ENCODE measurements at places on chromosomes 6 and 20.

- no peak for DNase-seq
Measured at GRCh38 chr6:10268611-10269310, 146.1 kb downstream of the TFAP2A start.

DNA sequence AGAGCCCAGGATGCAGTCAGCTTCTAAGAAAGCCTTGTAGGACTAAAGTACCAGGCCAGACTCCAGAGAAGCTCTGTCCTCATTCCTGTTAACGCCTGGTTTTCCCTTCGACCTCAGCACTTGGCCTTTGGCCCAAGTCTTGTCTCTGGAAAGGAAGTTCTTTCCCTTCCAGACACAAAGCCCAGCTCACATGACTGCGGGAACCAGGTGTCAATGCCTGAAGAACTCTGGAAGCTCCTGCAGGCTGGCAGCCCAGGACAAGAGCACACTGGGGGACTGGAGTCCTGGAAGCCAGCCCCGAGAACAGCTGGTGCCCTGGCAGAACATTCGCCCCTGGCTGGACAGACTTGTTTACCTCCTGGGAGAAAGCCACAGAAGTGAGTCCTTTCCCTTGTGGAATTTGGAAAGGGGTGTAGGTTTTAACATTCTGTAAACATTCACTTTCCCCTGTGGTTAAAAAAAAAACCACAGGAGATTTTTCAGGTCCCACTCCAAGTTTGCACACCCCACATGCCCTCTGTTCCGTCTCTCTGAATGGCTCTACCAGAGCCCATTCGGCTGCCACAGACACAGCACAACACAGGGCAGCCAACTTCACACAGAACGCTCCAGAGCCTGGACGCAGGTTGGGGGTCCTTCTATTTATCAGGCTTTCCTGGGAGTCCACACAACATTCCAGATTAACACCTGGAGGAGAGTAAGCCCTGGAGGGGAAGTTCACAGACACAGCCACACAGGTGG lies 18.1 kb downstream of the ACSS1 start:
- no peak for DNase-seq

GRCh38 chr6:151269321-151269995 lies 29.7 kb downstream of the AKAP12 start:
- no peak for DNase-seq

DNA sequence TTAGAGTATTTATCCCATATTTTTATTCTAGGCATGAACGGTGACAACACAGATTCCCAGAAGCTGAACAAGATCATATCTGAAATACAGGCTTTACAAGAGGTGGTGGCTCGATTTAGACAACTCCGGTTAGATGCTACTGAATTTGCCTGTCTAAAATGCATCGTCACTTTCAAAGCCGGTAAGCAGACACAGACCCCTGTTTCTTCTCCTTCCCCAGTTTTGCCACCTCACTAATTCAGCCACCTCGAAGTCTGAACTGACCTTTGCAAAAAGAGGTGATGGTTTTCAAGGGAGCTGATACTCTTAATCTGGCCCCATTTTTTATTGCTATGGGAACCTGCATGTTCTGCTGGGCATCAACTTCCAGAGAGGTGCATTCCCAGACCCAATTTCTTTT lies 15.0 kb downstream of the NR2E1 start:
- no peak for DNase-seq

DNA sequence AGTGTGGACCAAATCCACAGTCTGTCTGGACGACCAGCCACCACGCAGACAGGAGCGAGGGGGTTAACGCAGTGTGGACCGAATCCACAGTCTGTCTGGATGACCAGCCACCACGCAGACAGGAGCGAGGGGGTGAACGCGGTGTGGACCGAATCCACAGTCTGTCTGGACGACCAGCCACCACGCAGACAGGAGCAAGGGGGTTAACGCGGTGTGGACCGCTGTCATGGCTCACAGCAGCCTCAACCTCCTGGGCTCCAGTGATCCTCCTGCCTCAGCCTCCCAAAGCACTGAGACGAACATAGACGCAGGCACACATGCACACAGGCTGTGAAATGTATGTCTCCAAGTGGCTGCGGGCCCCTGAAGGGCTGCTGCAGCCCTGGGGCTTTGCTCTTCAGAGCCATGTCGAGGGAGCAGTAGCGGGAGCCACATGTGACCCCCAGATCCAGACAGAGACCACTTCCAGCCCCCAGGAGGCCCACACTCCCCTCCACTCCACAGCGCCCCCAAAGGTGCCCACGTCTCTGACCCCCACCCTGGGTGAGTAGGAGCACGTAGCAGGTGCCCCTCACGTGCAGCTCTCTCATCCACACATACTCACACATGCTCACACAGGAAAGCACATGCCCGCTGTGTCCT lies 98.1 kb downstream of the YTHDF1 start:
- no peak for DNase-seq

DNA sequence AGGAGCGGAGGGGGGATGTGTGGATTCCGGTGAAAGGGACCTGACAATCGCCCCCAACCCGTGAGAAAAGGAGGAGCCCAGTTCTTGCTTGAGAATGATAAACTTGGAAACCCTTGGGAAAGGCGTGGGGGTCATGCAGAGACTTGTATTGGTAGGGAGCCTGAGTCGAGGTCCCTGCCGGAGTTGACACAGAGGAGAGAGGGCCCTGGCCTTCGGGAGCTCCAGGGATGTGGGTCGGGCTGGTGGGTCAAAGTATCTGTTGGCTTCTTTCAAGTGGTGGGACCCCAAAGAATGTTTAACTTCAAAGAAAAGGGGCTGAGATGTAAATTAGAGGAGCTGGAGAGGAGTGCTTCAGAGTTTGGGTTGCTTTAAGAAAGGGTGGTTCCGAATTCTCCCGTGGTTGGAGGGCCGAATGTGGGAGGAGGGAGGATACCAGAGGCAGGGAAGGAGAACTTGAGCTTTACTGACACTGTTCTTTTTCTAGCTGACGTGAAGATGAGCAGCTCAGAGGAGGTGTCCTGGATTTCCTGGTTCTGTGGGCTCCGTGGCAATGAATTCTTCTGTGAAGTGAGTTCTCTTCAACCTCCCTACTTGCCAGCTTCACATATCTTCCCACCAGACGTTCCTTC lies 571 bp downstream of the CSNK2B start:
- no peak for DNase-seq

GRCh38 chr6:24415753-24416152 lies 13.0 kb downstream of the MRS2 start:
- DNase-seq = no peak

DNA sequence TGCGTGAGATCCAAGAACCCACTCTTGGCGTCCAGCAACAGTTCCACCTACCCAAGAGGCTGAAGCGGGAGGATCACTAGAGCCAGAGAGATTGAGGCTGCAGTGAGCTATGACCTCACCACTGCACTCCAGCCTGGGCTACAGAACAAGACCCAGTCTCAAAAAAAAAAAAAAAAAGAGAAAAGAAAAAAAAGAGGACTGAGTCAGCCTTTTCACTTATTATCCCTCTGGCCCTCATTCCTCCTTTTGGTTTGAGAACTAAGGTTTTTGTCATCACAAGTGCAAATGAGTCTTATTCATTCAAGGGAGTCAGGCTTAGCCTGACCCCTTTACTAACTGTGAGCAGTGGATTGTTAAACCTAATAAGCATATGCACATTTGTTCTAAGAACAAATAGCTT lies 37.9 kb upstream of the JARID2 start:
- no peak for DNase-seq

DNA sequence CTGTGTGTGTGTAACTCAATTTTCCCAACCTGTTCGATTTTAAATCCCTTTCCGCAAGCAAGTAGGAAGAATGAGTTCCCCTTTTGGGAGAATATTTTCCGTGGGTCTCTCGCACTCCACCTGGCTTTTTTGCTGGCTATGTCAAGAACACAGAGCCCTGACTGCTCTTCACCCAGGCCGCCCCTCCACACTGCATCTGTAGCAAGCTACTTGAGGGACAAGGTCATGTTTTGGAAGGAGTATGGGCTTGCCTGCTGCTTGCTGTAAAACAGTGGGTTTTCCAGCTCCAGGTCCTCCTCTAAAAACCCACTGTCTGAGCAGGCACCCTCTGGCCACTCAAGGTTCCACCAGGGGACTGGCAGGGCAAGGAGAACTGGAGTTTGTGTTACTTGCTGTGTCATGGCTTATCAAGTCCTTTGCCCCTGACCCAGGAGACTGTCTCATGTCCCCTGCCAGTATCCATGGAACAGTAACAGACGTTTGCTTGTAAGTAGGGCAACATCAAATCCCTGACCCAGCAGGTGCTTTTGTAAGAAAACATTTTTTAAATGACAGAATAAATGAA lies 35.5 kb upstream of the SYNJ2 start:
- DNase-seq = no peak

DNA sequence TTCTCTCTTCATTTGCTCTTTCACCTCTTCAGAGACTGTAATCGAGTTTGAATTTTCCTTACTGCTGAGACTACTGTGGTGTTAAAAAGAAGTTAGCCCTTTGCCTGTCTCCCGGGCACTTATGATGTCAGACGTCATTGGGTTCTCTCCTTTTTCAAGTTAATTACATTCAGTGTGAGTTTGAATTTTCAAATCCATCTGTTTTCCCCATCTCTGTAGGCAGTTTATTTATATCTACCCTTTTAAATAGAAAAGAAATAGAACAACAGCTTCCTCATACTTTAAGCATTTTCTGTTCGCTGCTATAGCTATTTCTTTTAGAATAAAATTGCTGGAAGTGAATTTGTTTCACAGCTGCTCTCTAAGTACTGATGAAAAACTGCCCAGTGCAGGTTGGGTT lies 81.4 kb downstream of the MCHR2 start:
- DNase-seq = no peak

GRCh38 chr6:16306334-16306733 lies 67.9 kb downstream of the GMPR start:
- DNase-seq = no peak

DNA sequence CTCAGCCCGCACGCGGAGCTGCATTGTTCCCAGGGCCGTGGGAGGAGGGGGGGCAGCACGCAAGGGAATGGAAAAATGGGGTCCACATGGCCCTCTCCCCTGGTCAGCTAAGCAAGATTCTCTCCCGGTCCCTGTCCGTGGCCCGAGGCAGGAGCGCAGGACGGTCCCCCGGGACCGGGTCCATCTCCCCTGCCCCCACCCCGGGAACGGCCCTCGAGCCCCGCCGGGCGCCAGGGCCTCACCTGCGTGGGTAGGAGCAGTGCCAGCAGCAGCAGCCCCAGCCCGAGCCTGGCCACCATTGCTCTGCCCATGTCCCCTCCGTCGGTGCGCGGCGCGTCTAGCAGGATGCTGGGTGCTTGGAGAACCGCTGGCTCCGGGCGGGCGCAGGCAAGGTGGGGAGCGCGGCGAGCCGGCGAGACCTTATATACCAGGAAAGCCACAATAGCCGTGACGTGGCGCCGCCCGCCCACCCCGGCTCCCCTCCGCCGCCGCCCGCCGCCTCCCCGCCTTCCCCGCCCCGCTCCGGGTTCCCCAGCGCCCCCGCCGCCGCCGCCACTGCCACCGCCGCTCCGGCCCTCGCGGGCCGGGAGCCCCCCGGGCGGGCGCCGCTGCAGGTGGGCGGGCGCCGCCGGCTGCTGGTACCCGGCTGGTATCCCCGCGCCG lies at the start of gene CD24:
CD24 (minus strand) TSS at position 394 of the 663 bp plus-strand sequence; CDS start at position 311, 83 bp downstream.
- no peak for DNase-seq

- peak; percentile 24 for DNase-seq
Measured at GRCh38 chr6:105402090-105402938, 568 bp downstream of the PREP start.

DNA sequence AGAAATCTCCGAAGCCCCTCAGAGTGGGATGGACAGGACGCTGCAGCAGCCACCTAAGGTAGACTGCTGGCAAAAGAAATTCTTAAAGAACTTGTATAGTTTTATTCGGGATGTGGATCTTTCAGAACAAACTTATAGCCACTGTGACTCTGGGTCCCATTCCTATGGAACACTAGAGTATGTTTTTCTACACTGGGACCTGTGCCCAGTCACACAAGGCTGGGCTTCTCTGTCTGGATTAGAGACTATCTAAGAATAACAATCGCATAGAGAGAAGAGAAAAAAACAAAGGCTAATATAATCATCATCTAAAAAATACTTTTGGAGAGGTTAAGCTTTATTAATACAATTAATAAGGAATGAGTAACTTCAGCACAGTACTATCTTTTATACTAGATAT lies 28.9 kb downstream of the RMND1 start:
- no peak for DNase-seq

DNA sequence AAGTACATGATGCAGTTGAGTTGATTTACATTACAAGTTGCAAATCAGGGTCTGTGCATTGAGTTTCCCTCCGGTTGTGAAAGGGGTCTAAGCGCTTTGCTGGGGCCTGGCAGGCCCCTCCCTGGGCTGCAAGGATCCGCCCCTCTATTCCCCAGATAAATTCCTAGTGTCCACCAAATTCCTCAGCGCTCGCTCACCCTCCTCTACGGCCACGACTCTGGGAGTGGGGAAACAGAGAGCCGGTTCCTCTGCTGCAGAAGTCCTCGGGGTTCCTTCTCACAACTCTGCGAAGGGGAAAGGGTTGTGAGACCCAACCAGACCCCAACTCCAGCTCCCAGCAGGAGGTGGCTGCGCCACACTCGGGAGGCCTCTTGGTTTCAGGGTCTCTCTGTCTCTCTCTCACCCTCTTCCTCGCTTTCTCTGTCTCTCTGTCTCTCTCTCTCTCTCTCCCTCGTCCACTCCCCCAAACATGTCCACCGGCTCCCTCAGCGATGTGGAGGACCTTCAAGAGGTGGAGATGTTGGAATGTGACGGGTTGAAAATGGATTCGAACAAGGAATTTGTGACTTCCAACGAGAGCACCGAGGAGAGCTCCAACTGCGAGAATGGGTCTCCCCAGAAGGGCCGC lies at the start of gene TCF21:
TCF21 (plus strand) TSS at position 185 of the 628 bp plus-strand sequence; CDS start at position 470, 285 bp downstream.
- DNase-seq = no peak

Measured in stimulated activated CD4-positive, alpha-beta T cell treated with anti-CD3 and anti-CD28 coated beads, Interleukin-1b, Interleukin-23, amount 100 ng/mL, for 48 hours (primary cell).